CD4-positive, CD25-positive, alpha-beta regulatory T cell (primary cell): ENCODE measurements at places on chromosomes 7 and 10.

- no peak for DNase-seq
Observed at GRCh38 chr10:75498884-75499350, 67.5 kb downstream of the LRMDA start.

- DNase-seq: no peak
Observed at GRCh38 chr7:44894888-44895580, 9.7 kb upstream of the PURB start.

DNA sequence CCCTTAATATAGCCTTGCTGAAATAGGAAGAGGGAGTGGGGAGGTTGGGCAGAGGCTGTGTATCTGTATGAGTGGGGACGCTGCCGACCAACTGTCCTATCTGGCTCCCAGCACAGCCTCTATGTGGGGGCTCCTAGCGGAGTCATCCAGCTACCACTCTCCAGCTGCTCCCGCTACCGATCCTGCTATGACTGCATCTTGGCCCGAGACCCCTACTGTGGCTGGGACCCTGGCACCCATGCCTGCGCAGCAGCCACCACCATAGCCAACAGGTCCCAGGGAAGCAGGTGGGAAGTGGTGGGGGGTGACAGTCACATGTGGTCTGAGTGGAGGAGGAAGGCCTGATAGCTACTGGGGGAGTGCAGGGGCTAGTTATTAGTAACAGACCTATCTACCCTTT is 6.6 kb downstream of the MRPL43 start:
- DNase-seq: no peak

DNA sequence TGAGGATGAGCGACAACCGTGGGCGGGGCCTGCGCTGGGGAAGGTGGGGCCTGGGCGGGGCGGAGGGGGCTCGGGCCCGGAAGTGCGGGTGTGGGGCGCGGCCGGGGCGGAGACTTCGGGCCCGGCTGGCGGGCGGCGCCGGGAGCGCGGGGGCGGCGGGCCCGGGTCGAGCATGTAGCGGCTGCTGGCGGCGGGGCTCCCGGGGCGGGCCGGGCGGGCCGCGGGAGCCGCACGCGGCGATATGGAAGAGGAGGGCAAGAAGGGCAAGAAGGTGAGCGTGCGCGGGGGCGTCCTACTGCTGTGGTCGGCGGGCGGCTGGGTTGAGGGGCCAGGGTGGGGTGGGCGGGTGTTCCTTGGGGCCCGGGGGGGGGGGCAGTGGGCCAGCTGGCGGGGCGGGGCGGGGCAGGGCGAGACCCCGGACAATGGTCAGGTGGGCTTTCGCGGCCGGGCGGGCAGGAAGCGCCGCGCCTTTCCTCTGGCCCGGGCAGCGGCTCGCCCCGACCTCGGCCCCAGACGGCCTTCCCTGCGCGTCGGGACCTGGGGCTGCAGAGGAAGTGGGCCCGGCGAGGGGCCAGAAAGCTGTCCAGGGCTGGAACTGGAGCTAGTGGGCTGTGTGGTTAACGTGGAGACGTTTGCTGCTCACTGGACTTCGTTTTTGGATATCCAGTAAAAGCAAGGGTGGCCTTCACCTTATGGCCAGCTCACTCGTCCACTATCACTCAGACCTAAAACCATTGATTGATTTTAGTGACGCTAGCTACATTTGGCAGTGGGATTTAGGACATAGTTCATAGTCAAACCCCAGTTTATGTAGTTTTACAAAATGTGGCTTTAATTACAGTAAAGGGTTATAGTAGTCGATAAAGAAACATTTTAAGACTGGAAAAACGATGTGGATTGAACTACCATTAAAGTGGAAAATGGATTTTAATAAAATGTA is at the start of gene CCM2:
Gene CCM2, plus strand, starts transcription at position 109 of the 940 bp plus-strand sequence. Its CDS starts 133 bp downstream, at position 242.
- DNase-seq: peak; percentile 19

DNA sequence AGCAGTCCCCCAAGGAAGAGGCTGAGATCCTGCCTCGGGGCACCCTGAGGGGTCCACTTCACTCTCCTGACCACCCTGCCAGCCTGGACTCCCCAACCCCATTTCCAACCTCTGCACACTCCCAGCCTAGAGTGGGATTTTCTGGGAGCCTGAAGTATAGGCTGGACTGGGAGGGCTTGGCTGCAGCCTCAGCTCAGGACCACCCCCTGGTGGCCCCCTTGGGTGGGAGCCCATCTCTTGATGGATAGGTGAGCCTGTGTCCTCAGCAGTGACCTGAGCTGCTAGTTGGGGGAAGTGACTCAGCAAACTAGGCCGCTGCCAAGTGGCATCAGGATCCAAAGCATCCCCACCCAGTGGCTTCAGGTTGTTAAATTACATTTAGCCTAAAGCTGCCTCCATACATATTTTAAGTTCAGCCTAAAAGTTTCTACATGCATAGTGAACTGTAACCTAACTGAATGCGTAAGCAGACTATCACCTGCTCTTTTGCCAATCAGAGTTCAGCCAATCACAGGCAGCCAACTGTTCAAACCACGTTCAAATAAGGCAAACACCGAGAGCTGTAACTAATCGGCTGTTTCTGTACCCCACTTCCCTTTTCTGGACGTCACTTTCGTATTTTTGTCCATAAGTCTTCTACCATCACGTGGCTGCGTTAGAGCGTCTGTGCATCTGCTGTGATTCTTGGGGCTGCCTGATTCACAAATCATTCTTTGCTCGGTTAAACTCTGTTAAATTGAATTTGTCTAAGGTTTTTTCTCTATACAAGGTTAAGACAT is 144.0 kb downstream of the PLPP4 start:
- no peak for DNase-seq

GRCh38 chr7:71184136-71184535 is 52.2 kb downstream of the GALNT17 start:
- DNase-seq: no peak

DNA sequence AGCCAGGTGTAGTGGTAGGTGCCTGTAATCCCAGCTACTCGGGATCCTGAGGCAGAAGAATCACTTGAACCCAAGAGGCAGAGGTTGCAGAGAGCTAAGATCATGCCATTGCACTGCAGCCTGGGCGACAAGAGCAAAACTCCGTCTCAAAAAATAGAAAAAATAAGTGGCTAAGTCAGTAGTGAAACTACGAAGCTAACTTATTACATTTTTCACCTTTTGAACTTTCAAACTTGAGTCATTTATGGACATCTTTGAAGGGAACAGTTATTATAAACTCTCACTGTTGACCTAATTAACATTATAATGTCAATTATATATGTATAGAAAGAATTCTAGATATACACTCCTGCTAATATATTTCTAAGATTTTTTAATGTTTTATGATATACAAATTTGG is 541.5 kb upstream of the C7orf33 start:
- DNase-seq: no peak

DNA sequence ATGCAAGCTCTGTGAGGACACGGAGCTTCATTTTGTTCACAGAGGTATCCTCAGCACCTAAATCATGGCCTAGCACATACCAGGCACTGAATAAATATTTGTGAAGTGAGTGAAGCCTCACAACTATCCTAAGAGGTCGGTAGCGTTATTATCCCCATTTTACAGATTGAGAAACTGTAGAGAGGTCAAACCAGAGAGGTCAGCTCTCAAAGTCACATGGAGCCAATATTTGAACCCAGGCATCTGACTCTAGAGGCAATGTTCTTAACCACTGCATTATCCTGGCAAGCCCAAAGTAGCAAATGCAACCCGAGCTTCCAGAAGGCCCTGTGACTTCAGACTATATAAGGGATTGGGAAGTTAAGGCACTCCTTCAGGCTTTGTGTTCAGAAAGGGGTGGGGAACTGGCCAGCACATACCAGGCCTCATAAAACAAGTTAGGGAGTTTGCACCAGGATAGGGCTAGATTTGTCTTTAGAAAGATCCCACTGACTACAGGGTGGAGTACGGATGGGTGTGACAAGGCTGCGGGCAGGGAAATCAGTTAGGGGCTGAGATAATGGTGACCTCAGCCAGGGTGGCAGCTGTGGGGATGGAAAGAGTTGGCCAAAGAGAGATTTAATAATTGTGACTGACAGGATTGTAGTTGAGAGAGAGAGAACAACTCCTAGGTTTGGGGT is 101.4 kb downstream of the TBXAS1 start:
- no peak for DNase-seq

DNA sequence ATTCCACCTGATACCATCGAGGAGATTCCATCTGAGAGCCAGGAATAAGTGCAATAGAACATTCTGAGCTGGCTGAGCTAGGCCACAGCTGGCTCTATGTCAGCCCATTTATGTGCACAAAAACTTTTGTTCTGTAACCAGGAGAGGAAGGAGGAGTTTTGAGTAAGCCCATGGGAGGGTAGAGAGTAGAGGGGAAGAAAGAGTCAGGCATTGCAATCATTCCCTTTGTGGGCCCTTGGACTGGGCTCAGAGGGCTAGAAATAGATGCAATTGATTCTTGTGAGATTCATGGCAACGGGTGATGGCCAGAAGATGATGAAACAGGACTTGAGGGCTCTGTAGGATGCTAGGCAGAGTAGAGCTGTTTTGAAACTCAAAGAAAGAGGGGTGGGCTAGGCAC is 104.6 kb upstream of the KIF5B start:
- no peak for DNase-seq

DNA sequence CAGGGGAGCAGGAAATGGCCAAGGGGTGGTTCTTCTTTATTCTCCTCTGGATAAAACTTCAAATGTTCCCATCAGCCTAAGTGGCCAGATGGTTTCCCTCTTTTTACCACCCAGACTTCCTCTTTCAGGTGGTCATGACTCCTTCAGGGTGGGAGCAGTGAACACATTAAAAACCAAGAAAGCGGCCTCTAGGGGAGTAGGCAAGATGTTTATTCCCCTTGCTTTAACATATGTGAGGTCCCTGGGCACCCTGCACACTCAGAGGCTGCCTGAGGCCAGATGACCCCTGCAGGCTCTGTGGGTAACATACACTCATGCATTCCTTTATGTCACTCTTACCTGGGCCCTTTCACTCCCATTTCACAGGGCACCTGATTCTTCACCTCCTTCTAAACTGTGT is 357.4 kb downstream of the ABCA13 start:
- no peak for DNase-seq

GRCh38 chr10:75910032-75910431 is 478.6 kb downstream of the LRMDA start:
- no peak for DNase-seq

- DNase-seq: no peak
Observed at GRCh38 chr10:47081264-47081663, 170.0 kb downstream of the PTPN20 start.

GRCh38 chr7:30214651-30215137 is 69.7 kb upstream of the ZNRF2 start:
- no peak for DNase-seq

- DNase-seq: peak; percentile 71
Observed at GRCh38 chr10:110498087-110498981, 627 bp downstream of the DUSP5 start.

DNA sequence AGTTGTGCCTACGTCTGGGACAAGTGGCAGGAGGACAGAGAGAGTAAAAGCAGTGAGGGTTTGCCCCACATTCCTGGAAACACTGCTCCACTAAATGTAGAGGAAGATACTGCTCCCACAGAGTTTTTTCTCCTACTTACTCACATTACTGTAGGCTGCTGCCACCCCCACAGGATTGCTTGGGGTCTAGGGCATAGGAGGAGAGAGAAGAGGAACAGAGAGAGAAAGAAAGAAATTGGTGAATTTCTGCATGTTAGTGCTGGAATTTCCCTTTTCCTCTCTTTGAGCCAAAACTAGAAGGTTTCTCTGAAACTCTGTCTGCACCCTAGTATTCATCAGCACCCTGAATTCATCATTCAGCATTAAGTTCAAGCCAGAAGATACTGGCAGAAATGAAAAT is 397.9 kb downstream of the INHBA start:
- no peak for DNase-seq

DNA sequence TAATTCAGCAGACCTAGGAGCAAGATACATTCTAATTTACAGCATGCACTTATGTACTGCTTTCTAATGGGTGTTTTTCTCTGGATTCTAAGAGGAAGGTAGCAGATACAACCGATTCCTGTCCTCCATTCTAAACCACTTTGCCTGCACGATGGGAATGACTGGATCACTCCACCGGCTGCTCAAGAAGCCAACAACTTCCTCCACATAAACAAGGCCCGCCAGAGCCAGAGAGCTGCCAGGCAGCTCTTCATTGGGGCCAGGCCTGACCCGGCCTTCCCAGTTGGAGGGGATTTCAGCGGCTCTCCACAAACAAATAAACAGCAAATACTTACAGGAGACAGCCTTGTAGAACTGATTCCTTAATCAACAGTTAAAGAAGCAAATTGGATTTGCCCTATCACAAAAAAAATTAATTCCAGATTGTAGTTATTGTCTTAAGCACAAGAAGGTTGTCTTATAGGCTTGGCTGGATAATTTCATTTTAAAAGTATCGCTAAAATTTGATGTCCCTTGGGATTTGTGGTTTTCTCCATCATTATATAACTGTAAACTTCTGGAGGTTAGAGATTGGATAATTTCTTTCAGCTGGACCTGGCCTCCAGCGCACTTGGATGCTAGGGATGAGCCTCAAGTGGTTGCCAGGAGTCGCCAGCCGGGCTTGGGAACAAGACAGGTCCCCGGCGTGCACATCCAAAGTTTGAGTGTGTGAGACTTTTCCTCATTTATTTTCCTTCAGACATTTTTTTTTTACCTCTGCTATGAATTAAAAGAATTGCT is 20.9 kb downstream of the EBF3 start:
- no peak for DNase-seq

GRCh38 chr10:43125881-43126731 is 12.1 kb upstream of the CSGALNACT2 start:
- no peak for DNase-seq

DNA sequence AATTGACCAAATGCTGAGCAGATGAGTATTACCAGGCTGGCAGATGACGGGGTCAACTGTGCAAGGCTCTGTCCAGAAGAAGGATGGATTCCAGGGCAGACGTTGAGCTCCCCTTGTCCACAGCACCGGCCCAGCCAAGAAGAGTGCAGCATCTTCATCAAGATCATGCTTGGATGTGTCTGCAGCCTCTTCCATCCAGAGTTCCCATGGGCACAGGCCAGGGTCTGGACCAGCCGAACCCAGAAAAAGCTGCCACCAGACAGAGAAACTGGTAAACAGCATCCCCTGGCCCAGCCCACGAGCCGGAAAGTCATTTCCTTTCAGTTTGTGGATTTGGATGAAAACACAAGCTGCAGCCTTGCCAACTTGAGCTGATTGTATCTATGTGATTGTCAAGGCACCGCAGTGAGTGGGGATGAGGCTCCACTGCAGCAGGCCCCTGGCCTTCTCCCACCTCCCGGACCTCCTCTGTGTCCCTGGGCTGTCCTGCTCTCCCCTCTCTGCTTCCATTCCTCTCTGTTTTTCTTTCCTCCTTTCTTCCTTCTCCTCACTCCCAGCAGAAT is 321.8 kb downstream of the TCERG1L start:
- no peak for DNase-seq

- DNase-seq: no peak
Observed at GRCh38 chr10:126732868-126733267, 62.4 kb upstream of the C10orf90 start.

- no peak for DNase-seq
Observed at GRCh38 chr7:149811221-149811620, 27.0 kb upstream of the ZNF862 start.

- no peak for DNase-seq
Observed at GRCh38 chr10:7334642-7334964, 76.2 kb downstream of the SFMBT2 start.

- peak; percentile 76 for DNase-seq
Observed at GRCh38 chr7:75776295-75776971, 4.4 kb upstream of the CCL26 start.
